Activated CD4-positive, alpha-beta T cell treated with anti-CD3 and anti-CD28 coated beads, Interleukin-2, amount 10 ng/mL, durations not matched to agents 24 days and 14 days (primary cell): ENCODE measurements at places on chromosomes 2 and 18.
A peak's percentile ranks its signal among the peaks of the same experiment; 100 is the strongest.

DNA sequence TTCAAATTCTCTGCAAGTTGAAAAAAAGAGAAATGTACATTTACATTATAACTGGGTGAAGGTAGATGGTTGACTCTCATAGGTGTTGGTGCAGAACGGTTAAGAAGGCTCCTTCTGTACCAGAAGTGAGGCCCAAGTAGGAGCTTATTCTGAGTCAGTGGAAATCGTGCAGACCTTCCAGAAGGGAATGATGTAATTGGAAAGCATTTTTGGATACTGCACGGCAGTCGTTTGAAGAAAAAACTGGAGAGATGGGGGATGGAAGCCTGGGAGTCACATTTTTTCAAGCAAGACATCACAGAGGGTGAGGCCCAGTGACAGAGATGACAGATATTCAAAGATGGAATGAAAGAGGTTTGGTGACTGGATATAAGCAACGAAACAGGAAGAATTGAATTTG lies 39.4 kb downstream of the HRH4 start:
- no peak for DNase-seq

GRCh38 chr2:25367296-25367695 lies 25.6 kb upstream of the DNMT3A start:
- DNase-seq = no peak

DNA sequence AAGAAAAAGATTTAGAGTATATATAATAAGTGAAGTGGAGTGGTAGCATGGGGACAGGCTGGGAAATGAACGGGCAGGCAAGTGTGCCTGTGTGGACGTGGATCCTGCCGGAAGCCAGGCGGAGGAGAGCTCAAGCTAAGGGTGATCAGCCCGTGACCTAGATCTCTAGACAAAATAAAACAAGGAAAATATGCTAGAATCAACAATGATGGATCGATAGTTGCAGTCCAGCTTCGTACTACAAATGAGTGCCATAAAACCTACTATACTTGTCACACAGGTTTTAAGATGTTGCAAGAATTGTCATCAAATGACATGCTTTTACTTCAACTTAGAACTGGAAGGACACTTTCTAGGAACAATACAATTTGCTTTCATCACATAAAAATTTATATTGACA lies 8.5 kb downstream of the EIF2AK2 start:
- no peak for DNase-seq

- no peak for DNase-seq
Observed at GRCh38 chr2:17892770-17893534, 14.5 kb downstream of the KCNS3 start.

DNA sequence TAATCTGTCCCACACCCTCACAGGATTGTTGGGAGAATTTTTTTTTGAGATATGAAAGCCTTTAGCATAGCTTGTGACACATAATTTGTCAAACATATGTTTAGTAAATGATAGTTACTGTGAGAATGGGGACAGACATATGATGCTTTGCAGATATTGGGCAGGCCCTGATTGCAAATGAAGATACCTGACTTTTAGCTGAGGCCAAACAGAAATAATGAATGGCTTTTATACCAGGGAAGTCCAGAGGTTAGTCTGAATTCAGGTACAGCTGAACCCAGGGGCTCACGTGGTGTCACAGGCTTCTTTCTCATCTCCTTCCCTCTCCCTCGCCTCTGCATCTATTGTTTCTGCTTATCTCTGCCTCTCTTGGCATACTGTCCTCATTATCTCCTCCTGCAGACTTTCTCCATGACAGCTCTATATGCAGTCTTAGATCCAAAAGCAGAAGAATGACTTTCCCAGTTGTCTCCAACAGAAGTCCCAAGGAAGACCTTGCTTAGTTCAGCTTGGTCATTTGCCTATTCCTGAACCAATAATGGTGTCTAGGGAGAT lies 4.9 kb upstream of the WNT10A start:
- DNase-seq = no peak

GRCh38 chr2:29463181-29463900 lies 348.1 kb downstream of the CLIP4 start:
- DNase-seq = no peak

DNA sequence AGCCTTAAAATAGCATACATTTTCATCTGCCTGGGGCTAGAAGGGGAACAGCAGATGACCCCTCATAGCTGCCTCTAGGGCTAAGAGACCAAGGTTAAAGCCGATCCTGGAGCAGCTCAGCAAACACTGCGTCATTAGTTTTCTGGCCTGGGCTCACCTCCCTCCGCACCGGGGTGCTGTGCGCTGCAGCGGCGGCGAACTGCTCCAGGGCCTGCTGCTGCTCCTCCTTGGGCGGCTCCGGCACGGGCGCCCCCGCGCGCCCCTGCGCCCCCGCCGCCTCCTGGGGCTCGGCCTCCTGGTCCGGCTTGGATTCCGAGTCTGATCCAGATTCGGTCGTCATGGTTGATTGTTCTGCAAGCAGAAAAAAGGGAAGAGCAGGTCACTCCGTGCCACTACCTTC lies 55.0 kb downstream of the EPB41L3 start:
- no peak for DNase-seq

- DNase-seq = no peak
Observed at GRCh38 chr2:233799716-233800115, 21.6 kb downstream of the MROH2A start.

- DNase-seq = no peak
Observed at GRCh38 chr2:218386505-218387368, 4.7 kb downstream of the SLC11A1 start.

- no peak for DNase-seq
Observed at GRCh38 chr2:27155069-27155520, 6.3 kb downstream of the TCF23 start.

- no peak for DNase-seq
Observed at GRCh38 chr2:241069821-241070281, 32.2 kb downstream of the MTERF4 start.

DNA sequence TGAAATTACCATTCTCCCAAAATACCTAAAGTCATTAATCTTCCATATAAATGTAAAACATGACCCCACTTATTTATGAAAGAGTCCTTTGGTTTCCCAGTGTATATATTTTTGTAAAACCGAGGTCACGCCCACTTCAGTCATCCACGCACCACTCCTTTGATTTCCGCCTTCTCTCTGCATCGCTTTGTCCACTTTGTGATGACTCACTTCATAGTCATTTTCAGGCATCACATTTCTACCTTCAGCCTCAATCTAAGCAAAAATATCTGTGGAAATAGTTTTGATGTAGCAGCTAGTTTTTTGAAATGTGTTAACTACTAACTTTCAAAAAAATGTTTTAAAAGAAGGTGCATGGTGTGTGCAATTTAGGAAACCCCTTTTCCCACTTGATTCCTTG lies 793.5 kb upstream of the SOX11 start:
- DNase-seq = no peak

GRCh38 chr2:235946590-235946989 lies 221.6 kb downstream of the GBX2 start:
- DNase-seq = no peak

- peak; percentile 22 for DNase-seq
Observed at GRCh38 chr2:19038071-19039015, 320.1 kb downstream of the OSR1 start.

DNA sequence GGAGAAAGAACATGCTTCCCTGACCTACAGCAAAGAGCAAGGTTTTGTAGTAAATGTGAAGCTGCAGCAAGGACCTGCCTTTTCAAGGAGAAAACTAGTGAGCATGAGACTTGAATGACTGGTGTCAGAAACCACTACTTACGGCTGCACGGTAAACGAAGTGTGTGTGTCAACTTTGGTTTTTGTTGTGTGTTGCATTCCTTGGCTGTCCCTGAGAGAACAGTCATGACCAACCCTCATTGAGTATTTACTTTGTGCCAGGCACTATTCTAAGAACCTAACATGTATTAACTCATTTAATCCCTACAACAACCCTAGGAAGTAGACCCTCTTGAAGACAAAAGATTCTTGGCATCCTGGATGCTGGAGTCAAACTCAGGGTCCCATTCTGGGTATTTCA lies 22.8 kb downstream of the ACMSD start:
- DNase-seq = no peak

DNA sequence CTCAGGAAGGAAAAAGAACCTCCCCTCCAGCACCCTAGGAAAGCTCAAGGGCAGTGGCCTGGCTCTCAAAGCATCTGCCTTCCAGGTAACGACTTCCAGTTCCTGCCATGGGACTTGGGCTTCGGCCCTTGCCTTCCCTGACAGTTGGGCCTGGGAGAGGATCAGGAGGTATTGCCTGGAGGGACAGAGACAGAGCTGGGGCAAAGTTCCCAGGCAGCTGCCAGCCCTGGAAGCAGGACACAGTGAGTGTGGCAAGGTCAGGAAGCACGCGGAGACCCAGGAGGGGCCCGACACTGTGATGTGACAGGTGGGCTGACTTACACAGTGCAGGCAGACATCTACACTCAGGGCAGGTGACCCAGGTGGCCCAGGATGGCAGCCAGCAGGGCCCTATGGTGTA lies 87.5 kb upstream of the BOD1L2 start:
- no peak for DNase-seq

DNA sequence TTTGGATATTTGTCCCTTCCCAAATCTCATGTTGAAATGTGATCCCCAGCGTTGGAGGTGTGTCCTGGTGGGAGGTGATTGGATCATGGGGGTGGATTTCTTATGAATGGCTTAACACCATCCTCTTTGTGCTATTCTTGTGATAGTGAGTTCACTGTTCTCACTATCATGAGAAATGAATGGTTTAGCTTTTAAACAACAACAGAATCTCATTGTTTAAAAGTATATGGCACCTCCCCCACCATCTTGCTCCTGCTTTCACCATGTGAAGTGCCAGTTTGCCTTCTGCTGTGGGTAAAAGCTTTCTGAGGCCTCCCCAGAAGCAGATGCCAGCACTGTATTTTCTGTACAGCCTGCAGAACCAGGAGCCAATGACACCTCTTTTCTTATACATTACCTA lies 38.1 kb downstream of the KIAA1328 start:
- no peak for DNase-seq

GRCh38 chr2:72940786-72941185 lies 23.5 kb downstream of the EMX1 start:
- DNase-seq = no peak

- no peak for DNase-seq
Observed at GRCh38 chr2:218964041-218964771, 4.7 kb downstream of the CDK5R2 start.

- peak; percentile 39 for DNase-seq
Observed at GRCh38 chr2:88810488-88810887, 119.0 kb downstream of the RPIA start.

DNA sequence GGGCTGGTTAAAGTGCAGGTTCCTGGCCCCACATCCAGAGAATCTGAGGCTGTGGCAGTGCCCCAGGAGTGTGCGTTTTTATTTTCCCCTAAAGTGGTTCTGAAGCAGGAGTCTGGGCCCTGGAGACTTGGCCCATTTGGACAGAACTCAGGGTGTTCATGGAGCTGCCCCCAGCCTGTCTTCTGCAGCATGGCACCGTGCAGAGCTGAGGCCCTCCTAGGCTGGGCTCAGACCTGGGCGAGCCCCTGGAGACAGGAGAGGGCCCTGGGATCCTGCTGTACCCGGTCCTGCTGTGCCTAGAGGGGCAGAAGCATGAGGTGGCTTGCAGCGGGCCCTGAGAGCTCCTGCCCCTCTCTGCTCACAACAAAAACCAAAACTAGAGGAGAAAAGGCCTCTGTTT lies 58.8 kb upstream of the B3GNT7 start:
- no peak for DNase-seq

- no peak for DNase-seq
Observed at GRCh38 chr2:44779793-44780192, 161.7 kb upstream of the SIX3 start.

DNA sequence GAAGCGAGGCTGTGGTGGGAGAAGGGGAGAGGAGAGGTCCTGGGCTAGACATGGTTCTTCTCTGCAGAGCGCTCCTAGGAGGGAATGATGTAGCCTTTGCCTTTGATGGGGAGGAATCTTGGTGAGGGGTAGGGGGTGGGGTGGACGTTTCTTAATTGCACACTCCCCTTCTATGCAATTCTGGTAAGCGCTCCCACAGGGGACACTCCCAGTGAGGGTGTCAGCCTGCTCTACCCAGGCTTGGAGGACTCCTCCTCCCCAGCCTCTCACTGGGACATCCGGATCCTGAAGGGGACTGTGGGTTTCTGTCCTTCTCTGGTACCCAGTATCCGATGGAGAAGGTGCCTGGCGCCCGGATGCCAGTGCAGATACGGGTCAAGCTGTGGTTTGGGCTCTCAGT lies 114.3 kb downstream of the DYSF start:
- DNase-seq = no peak

- DNase-seq = peak; percentile 61
Observed at GRCh38 chr2:222504719-222505118, 80.4 kb downstream of the SGPP2 start.

DNA sequence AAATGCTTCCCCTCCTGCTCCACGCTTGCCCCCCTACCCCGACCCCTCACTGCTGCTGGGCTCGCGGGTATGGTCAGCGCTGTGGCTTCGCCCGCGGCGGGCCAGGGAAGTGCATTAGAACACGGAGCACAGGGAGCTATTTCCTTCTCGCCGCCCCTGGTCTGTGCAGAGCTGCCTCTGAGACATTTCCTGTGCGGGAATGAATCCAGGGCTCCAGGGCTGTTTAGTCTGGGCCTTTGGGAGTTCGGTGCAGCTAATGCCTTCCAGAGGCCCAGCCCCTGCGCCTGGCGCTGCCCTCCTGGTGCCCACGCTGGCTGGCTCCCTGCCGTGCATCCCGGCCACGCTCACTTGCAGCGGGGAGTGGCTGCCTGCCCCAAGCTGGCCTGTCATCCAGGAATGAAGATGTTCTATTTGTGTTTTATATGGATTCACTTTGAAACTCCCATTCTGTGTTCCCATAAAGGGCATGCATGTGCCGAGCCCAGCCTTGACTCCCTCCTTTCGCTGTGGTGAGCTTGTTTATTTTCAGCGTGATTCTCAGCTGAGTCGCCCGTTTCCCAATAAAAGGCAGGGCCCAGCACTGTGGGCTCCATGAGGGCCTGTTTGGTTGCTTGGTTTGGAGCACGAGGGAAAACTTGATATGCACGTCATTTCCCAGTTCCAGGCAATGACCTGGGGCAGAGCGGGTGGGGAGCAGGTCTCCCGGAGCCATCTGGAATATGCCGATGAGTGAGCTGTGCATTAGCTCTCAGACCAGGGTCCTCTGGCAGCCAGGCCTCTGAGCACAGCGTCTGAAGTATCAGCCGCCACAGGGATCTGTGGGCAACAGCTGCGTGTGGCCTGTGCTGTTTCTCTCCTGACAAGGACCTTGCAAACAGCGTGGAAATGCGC lies 42.7 kb downstream of the SH3RF3 start:
- DNase-seq = no peak

DNA sequence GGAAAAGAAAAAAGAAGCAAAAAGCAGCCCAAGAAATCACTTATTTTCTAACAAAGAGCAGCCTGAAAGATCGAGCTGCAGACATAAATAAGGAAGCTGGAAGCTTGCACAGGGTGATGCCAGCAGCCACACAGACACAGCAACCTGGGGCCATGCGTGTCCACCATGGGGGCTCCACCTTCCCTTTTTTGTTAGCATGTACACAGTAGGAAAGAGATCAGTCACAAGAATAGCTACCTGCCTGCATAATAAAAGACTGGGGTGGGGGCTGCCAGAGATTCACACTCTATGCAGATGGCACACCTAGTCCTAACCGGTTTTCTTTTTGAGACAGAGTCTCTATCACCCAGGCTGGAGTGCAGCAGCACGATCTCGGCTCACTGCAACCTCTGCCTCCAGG lies 2.9 kb upstream of the CNOT11 start:
- DNase-seq = no peak

- no peak for DNase-seq
Observed at GRCh38 chr18:58263055-58263957, 219.3 kb downstream of the NEDD4L start.

GRCh38 chr2:5868931-5869330 lies 176.7 kb downstream of the SOX11 start:
- no peak for DNase-seq

- DNase-seq = no peak
Observed at GRCh38 chr2:628651-629050, 48.6 kb downstream of the TMEM18 start.

GRCh38 chr2:239747771-239748170 lies 277.4 kb downstream of the NDUFA10 start:
- no peak for DNase-seq
